CD4-positive, alpha-beta memory T cell (primary cell): ENCODE measurements at places on chromosomes 6 and 20. TPM values are rescaled to one million over a fixed set of nuclear protein-coding genes. Genes with fewer than 3 reads are reported as not detected.
A peak's percentile ranks its signal among the peaks of the same experiment; 100 is the strongest.

GRCh38 chr20:25033265-25033923 lies 24.5 kb downstream of the ACSS1 start:
- no peaks in the 10 kb centered on the region for H3K27me3 ChIP-seq
- DNase-seq = no peak
- peaks cover 30% of the 10 kb centered on the region for H3K4me1 ChIP-seq

Gene SMLR1
- total RNA-seq = not detected

DNA sequence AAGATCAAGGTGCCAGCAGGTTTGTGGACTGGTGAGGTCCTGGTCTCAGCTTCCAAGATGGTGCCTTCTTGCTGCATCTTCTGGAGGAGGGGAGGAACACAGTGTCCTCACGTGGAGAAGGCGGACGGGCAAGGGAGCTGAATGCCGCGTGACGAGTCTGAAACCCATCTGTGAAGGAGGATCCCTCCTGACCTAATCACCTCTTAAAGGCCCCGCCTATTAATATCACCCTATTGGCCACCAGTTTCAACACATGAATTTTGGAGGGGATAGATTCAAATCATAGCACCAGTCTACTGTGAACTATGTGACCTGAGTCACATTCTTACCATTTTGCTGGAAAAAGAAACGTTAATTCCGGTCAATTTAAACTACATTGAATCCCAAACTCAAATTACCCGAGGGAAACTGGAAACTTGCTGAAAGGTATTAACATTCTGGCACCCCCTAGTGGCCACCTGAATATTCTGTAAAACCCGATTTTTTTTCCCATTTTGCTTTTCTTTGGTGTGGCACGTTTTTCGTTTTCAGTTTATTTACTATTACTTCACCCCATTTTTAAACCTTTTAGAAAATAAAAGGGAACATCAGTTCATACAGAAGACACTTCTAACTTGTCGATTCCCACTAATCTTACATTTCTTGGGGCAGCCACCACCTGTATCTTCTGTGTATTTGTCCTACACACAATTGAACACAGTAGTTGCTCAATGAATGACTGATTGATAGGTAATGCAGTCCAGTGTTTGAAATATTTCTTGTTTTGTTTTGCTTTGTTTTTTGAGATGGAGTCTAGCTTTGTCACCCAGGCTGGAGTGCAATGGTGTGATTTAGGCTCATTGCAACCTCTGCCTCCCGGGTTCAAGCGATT lies 17.9 kb upstream of the CCDC170 start:
- no peak overlapping the region for H3K27ac ChIP-seq
- no peaks in the 10 kb centered on the region for H3K36me3 ChIP-seq
- H3K27me3 ChIP-seq = no peaks in the 10 kb centered on the region
- DNase-seq = peak; percentile 52
- H3K4me3 ChIP-seq = no peak overlapping the region

Gene OR2B6
- total RNA-seq = not detected
